ENCODE measurements at places on chromosomes 12 and 14.

DNA sequence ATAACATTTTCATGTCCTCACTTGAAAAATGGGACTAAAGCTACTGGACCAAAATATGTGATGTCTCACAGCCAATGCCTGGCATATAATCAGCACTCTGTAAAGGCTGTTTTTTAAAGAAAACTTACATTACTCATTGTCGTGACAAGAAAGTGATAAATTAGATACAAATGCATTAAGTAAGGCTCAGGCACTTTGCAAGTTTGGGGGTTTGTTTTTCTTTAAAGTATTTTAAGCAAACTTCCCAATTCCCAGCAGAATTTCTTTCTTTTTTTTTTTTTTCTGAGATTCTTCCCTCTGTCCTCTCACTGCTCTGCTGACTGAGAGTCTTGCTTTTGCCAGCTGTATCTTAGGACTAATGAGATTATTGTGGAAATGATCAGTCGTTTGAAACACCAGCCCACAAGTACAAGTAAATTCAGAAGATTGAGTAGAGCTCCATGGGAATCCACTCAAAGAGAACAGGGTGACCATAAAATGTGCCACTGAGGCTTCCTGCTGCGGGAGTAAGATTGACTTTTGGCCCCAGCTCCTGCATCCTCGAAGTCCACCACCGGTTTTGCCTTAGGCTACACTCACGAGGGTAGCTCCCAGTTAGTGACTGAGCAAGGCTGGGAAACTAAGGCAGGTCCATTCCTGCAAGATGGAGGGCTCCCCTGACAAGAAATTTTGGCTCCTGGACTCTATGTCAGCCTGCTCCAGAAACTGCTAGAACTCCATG lies 82.8 kb downstream of the TMTC1 start:
- no peak for DNase-seq

- DNase-seq = no peak
Observed at GRCh38 chr14:64704743-64705380, 638 bp downstream of the PLEKHG3 start.

DNA sequence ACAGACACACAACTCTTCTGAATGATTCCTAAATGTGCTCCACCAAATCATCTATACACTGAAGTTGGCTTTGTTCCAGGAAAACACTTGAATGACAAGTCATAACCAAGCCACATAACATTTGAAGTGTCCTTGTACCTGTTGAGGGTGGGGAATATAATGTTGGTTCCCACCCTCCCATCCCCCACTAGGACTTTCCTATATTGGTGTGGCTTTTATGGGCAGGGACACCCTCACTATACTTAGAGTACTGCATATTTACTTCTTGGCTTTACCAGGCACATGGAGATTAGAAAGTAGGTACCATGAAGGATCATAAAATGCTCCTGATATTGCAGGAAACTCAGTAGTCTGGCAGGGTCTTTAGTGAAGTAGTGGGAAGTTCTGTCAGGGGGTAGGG lies 9.7 kb upstream of the BHLHE41 start:
- DNase-seq = no peak

DNA sequence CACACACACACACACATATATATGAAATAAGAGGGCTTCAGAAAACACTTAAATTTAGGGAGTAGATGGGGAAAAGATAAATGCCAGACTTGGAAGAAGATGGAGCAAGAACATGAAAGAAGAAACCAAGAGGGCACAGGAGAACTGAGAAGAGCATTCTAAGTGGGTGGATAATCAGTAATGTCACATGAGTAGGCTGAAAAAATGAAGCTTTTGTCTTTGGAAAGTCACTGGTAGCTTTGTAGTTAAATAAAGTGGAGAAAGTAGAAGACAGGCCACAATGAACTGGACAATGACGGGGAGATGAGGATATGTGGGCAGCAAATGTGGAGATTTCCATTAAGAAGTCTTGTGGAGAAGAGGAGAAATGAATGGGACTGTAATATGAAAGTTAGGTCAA lies 2.2 kb upstream of the ZC2HC1C start:
- DNase-seq = no peak

DNA sequence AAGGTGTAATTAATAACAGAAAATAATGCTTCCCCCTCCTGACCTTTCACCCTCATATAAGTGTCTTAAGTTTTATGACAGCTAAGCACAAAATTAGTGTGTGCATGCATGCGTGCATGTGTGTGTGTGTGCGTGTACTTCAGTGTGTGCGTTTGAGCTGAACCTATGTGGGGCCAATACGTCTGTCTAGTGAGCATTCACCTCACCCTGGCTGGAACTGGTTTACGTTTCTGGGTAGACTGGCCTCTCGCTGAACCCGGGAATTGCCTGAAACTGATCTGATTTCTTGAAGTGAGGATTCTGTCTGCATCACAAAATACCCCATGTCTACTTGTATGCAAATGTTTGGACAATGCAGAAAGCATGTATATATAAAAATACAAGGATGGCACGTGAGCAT lies 68.2 kb upstream of the TBX3 start:
- no peak for DNase-seq

DNA sequence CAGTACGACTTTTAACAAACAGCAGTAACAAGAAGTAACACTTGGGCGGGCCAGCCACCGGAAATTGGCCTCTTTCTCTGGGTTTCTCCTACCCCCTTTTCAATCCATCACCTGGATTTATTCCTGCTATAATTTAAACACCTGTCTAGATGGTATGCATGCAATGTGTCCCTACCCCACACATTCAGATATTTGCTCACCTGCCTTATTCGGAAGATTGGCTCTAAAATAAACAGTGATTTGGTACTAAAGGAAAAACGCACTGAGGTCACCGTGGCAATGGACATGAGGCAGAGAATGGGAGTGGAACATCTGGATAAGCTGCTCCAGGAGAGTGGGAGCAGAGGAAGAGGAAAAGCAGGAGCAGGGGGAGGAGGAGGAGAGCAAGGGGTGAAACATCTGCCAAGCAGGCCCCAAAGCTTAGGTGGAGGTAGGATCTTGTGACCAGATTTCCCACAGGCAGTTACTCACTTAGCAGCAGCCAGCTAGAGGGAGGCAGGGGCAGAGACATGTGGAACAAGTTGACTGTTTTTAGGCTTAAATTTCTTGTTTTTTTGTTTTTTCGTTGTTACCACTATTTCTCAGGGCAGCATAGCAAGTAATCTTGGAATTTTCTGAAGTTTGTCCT lies 150.9 kb downstream of the TTLL5 start:
- DNase-seq = no peak

DNA sequence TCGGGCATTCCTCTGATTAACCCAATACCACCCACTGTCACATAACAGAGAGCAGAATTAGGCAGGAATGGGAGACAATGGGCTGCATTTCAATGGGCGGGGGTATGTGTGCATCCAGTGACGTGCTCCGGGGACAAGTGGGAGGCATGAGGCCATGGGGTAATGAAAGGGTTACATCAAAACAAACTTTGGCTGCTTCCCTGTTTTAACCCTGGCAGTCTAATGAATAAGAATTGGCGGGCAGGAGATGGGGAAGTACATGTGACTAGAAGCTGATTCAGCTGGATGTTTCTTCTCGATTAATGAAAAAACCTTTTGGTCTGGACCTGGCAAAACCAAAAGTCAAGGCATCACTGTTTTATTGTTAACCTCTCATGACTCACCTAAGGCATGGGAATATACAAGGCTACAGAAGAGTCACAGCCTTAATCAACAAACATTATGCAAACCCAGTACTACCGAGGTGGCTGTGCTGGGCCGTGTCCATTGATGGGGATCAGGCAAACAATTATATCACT lies 44.2 kb downstream of the SOCS2 start:
- DNase-seq = no peak

GRCh38 chr12:30845676-30846075 lies 80.9 kb upstream of the TSPAN11 start:
- no peak for DNase-seq

DNA sequence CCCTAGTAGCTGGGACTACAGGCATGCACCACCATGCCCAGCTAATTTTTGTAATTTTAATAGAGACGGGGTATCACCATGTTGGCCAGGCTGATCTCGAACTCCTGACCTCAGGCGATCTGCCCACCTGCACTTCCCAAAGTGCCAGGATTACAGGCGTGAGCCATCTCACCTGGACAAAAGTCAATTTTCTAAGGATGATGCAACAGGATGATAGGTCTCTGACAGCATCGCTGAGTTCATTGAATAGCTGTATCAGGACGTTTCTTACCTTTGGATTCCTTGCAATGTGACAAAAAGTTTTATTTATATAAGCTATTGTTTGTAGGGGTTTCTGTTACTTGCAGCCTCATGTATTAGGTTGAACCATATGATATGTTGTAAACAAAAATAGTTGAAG lies 55.5 kb upstream of the PCED1B start:
- no peak for DNase-seq

- no peak for DNase-seq
Observed at GRCh38 chr12:72203764-72204335, 68.3 kb upstream of the TRHDE start.

- DNase-seq = peak; percentile 63
Observed at GRCh38 chr14:80954687-80955299, 628 bp upstream of the TSHR start.

GRCh38 chr14:99892406-99892805 lies 99.2 kb downstream of the EML1 start:
- no peak for DNase-seq

GRCh38 chr12:16076970-16077522 lies 165.9 kb downstream of the DERA start:
- no peak for DNase-seq

GRCh38 chr12:55001198-55001868 lies 16.8 kb upstream of the TESPA1 start:
- DNase-seq = no peak

GRCh38 chr12:116336542-116337065 lies 59.1 kb upstream of the MED13L start:
- DNase-seq = no peak

Measured in T-helper 2 cell treated with Interferon-gamma antibody and Interleukin-4, amounts not matched to agents 5 μg/mL and 100 μg/mL, for 36 hours (primary cell).